ENCODE measurements at places on chromosomes 6 and 20.

- DNase-seq: no peak
These were observed 172.0 kb downstream of the KCNQ5 start for GRCh38 chr6:72793641-72794395.

GRCh38 chr6:73290435-73290834 is 27.4 kb upstream of the KHDC1 start:
- DNase-seq: no peak

DNA sequence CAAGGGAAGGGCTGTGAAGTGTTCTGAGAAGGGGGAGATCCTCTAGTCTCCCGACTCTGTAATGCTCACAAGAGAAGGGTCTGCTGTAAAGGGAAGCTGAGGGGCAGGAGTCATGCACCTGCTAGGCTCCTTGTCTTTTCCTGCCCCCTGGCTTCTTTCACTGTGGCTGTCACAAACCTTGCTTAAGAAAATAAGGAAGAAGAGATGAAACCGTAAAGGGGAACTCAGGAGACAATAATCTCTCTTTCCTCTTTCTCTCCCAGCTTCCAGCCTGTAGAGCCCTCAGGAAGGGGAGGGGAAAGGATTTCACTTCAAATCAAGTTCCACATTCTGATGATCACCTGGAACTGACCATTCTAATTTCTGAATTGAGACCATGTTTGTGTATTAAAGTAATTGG is 26.3 kb downstream of the SLC13A3 start:
- DNase-seq: no peak

DNA sequence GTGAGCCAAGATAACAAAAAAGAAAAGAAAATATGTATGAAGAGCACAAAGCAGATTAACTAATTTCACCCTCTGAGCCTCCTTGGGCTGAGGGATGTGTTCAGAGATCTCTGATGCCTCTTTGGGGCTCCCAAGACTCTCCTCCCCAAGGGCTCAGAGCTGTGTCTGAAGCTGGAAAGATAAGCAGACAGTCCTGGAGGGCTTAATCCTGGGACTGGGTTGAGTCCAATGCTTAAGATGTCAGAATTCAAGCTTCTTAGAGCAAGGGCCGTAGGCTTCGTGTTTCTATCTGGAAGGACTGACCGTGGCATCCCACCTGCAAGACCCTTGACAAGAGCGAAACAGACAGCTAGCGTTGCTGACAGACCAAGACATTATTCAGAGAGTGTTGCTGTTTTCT is 229.0 kb downstream of the ZMYND8 start:
- DNase-seq: no peak

DNA sequence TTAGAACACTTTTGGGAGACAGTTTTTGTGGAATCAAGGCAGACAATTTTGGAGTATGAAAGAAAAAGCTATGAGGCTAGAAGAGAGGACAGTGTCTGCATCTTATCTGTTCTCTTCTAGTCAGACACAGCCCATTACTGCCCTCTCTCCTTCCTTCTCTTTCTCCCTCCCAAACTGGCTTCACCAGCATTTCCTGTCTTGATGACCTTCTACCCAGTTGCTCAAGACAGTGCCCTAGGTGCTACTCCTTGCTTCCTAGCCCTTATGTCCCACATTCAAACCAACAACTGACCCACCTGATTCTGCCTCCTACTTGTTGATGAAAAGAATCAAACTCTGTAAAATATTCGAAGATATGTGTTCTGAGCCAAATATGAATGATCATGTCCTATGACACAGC is 116.4 kb upstream of the RIPOR2 start:
- DNase-seq: no peak
